Colonic mucosa (tissue), 4 donors: ENCODE measurements at places on chromosomes 3 and 15.
A peak's percentile ranks its signal among the peaks of the same experiment; 100 is the strongest.

DNA sequence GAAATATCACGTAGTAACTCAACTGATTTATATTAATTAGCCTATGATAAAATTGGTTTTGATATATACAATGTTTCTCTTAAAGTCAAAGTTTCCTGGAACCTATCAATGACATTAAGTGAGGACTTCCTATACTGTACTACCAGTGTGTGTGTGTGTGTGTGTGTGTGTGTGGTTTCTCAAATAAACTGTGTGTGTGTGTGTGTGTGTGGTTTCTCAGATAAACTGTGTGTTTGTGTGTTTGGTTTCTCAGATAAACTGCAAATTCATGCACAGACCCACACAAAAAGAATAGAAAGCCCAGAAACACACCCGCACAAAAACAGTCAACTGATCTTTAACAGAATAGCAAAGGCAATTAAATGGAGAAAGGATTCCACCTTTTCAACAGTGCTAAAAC lies 14.5 kb upstream of the WDR5B start:
- DNase-seq = no peak

DNA sequence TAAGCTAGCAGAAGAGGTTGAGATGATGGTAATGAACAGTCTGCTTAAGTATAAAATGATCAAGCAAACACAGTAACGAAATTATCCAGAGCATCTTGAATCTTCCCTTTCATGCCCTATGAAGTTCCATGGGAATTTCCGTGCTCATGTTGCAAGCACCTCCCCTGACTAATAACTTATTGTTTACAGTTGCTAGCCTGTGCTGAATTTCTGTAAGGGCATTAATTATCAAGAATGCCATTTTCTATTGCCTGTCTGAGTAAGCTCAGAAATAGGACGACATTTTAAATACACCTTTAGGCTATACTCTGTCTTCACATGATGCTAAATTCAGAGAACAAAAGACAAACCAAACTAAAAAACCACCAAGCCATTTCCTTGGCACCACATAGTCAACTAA lies 257.5 kb upstream of the LRTM1 start:
- DNase-seq = no peak

DNA sequence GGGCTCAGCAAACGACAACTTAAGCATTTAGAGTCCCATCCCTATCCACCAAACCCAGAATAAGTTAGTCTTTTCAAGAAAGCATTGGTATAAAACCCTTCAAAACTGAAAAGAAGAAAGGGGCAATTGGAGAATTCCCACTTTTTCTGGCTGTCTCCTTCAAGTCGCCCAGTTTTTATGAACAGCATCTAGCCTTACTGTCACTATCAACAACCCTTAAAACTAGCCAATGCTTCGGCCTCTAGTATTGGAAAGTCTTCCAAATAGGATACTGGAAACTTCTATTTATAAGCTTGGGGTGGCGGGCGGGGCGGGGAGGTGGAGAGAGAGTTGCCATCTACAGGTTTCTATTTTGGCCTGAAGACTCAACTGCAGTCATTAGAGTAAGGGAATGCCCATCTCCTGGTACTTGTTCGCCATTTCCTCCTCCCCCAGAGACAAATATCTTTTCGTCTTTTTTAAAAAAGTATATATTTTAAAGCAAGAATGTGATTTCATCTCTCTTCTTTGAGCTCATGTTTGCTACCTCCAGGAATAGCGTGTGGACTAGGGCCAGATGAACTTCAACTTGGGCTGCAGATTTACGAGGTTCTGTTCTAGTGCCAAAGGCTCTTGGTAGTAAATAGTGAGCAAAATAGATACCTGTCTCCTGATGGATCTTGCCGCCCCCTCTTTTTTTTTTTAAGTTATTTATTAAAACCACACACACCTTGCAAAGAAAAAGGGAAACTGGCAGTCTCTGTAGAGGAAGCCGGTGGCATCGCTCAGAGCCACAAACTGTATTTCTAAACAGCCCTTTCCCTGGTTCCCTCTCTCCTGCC lies 2.7 kb downstream of the BCL6 start:
- peak; percentile 60 for DNase-seq

DNA sequence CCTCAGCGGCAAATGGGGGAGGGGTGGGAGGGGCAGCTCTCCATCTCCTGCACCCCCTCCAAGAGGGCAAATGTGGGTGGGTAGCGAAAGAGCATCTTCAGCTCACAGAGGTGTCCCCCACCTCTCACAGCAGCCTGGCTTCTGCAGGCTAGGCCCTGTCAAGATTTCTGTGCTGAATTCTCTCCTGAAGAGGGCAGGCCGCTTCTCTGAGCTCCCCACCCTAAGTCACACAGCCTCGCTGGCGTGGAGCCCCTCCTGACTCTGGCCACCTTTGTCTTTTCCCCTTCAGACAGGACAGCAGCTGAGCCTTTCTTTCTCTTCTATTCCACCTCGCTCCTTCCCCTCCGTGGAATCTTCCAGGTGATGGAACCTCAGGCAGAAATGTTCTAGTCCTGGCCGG lies 26.3 kb upstream of the ADAMTS7 start:
- DNase-seq = no peak

- no peak for DNase-seq
Measured at GRCh38 chr3:160876643-160877042, 120.6 kb downstream of the PPM1L start.

GRCh38 chr3:196688349-196688748 lies 23.7 kb downstream of the CEP19 start:
- DNase-seq = peak; percentile 22

DNA sequence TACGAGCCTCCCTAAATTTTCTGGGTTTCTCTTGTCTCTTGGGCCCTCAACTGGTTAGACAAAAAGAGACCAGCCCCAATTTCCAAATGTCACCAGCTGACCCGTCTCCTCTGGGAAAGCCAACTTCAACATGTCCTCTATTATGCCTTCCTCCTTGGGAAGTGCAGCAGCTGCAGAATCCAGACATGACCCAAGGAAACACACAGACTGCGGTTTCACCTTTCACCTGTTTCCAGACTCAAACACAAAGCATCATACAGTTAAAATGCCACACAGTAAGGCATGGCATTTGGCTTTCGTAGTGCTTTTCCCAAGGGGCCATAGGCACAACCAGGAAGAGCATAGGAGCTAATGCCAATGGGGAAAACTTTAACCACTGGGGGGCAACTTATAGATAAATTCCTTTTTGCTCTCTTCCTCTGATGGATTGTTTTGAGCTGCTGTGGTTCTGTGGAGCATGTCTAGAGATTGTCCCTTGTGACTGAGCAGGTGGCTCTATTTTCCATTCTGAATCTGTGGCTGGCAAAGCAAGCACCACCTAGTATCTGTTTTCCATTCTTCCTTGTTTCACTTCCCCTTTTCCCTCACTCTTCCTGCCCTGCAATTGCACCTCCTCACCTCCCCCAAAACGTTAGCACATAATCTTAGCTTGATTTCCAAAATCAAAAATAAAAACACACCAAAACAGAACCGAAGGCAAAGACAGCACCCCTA lies 49.3 kb downstream of the HHLA2 start:
- DNase-seq = no peak
